AG04449 (cell line): ENCODE measurements at places on chromosomes 11 and 22.

DNA sequence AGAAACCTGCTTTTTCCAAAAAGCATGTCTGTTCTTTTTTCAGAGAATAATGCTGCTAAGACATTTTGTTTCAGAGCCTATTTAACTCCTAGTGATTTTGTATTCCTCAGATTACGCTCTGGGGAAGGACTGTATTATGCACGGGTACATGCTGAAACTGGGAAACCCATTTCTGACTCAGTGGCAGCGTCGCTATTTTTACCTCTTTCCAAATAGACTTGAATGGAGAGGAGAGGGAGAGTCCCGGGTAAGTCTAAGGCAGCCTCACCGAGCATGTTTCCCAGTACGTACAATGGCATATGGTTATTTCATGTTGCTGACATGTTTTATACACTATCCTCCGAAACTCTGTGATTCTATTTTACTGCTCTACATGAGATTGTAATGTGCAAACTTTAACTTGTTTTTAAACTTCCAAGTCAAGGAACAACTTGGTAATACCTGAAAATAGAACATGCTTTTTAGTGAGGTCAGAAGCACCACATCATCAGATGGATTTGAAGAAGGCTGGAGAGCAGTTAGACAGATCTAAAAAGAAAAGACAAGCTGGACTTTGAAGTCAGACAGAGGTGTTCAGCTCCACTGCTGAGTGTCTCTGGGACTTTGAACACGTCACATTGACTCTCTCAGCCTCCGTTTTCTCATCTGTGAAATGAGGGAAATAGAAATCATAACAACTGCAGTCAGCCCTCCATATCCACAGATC lies 23.7 kb upstream of the MYO18B start:
- DNase-seq = no peak

- DNase-seq = no peak
Observed at GRCh38 chr11:59365232-59366018, 6.7 kb downstream of the OR5AN1 start.

GRCh38 chr22:16847271-16847670 lies 22.1 kb upstream of the XKR3 start:
- DNase-seq = no peak

DNA sequence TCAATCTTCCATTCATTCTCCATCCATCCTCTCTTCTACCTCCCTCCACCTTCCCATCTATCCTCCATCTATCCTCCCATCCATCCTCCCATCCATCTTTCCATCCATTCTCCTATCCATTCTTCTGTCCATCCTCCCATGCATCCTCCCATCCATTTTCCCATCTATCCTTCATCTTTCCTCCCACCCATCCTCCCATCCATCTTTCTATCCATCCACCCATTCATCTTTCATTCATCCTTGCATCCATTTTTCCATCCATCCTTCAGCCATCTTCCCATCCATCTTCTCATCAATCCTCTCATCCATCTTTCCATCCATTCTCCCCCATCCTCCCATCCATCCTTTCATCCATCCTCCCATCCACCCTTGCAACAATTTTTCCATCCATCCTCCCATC lies 27.5 kb downstream of the IGLL1 start:
- DNase-seq = no peak

GRCh38 chr11:69074375-69075140 lies 25.8 kb downstream of the TPCN2 start:
- DNase-seq = no peak

GRCh38 chr22:42320443-42321416 lies 50.3 kb upstream of the TCF20 start:
- no peak for DNase-seq

DNA sequence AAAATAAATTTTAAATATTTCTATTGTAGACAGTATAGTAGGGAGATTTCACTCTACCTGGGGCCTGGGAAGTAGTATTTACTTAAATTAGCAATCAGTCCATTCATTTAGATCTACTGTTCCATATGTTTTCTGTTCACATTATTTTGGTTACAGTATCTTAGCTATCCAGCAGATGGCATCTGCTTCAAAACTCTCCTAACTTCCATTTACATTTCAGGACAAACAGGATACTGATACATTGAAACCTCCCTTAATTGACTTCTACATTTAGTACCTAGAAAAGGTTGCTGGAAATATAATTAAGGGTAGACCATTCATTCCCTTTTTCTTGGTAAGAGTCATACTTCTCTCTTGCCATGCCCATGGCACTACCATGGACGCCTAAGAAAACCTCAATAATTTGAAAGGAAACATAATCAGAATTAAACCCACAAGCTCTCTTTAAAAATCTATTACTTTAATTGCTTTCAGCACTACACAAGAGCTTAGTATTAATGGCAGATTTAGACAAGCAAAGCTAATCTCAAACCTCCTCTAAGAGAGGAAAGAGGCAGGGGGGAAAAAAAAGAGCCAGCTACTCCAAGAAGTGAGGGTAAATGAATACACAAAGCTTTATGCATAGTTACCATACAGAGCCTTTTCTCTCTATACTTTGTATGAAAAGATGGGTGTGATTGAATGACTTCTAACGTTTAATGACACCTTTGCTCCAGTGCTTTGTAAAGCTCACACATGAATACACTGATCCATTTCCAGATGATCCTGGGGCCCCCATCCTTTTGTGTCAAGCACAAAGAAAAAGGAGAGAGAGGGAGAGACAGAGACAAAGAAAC lies 131.2 kb upstream of the MTMR2 start:
- no peak for DNase-seq

- no peak for DNase-seq
Observed at GRCh38 chr11:126268361-126268707, 361 bp downstream of the SRPRA start.

- no peak for DNase-seq
Observed at GRCh38 chr11:127628458-127628785, 627.9 kb upstream of the KIRREL3 start.

GRCh38 chr11:45026835-45027234 lies 76.2 kb upstream of the TP53I11 start:
- DNase-seq = no peak

- no peak for DNase-seq
Observed at GRCh38 chr22:24043958-24044357, 32.9 kb downstream of the CABIN1 start.

DNA sequence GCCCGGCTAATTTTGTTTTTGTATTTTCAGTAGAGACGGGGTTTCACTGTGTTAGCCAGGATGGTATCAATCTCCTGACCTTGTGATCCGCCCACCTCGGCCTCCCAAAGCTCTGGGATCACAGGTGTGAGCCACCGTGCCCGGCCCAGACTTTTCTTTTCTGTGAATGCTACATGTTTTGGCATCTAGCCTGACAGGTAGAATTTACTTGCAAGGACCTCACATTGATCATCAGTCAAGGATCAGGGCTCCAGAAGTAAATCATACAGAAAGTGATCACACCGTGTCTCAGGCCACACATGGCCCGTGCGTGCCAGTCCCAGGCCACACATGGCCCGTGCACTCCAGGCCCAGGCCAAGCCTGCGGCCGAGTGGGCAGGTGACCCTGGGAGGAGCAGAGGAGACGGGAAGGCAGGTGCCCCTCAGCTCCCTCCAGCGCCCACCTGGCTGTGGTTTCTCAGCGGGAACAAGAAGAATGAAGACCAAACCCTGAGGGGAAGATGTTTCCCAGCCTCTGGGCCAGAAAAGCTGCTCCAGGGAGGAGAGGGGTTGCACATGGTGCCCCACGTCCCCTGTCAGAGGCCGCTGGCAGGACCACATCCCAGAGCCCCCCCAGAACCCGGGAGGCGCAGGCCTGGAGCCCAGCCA lies 76.2 kb downstream of the BRD1 start:
- no peak for DNase-seq

DNA sequence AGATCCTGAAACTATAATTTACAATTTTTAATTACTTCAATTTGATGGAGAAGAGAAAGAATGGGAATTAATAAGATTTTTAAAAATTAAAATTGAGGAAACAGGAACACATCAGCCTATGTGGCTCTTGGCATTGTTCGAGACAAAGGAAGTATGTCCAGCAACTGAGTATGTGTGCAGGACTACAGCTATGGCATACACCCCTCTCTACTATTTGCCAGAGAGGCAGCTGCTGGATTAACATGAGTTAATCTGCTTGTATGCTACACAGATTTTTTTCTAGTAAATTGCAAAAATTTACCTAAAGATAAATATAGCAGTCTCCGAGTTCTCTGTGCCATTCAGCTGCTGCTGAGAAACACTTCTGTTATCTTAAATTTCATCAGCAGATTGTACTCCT lies 70.6 kb downstream of the PHF21A start:
- no peak for DNase-seq

DNA sequence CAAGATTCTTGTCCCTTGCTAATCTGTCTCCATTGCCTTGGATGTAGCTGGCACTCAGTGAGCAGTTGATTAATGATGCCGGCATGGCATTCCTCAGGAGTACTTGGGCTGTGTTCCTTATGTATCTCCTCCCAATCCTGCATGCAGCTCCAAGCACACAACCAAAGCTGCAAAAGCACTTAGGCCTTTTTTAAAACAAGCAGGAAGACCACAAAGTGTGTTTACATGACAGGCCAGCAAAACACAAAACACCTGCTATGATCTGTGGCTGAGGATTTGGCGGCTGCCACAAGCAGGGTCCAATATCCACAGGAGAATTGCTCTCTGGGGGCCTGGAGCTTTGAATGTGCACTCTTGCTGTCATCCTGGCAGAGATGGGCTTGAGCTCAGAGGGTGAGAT lies 8.9 kb downstream of the ABTB2 start:
- DNase-seq = no peak

DNA sequence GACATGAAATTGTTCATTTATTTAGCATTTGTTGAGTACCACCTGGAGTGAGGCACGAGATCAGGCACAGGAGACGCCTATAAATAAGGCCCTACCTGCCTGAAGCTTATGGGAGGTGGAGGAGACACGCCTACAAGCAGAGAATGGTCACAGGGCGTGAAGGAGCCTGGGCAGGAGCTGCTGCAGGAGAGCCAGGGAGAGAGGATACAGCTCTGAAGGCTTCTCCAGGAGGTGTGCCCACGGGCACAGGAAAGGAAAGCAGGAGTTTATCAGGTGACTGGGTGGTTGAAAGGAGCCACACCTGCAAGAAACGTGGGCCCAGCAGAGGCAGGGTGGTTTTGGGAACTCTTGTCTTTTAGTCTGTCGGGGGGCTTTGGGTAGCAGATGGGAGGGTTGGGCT lies 70.3 kb downstream of the BMAL1 start:
- no peak for DNase-seq

DNA sequence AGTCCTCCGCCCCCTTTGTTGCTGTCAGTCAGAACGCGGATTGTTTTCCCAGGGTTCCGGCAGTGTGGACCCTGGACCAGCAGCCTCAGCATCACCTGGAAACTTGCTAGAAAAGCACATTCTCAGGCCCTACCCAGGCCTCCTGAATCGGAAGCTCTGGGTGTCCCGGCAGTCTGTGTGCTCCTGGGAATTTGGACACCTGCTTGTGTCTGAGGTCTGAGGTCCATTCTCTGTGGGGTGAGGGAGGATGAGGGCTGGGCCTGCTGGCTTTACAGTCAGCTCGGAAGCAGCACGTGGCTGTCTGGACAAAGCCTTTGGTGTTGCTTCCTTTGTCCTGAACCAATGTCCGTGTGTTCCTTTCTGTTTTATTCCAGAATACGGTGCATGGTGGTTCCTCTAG lies 299.7 kb downstream of the TBC1D22A start:
- DNase-seq = no peak

DNA sequence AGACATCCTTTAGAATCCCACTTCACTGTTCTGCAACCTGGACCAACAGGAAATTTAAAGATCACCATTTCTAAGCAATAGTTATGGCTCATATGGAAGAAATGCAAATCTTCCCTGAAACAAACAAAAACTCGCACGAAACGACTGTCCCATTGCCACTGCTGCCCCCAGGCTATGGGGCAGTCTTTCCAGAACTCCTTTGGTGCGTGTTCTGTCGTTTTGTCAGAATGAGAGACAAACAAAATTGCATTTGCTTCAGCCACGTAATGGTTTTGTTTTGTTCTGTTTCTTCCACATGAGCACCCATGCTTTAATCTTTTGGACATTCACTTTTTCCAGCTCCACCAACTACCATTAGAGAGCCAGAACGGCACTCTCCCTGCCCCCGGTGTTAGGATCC lies 10.8 kb upstream of the FBLN1 start:
- DNase-seq = no peak

- DNase-seq = no peak
Observed at GRCh38 chr22:50314455-50315288, 7.2 kb upstream of the PLXNB2 start.

GRCh38 chr11:117239295-117239694 lies 6.8 kb downstream of the RNF214 start:
- peak; percentile 92 for DNase-seq

DNA sequence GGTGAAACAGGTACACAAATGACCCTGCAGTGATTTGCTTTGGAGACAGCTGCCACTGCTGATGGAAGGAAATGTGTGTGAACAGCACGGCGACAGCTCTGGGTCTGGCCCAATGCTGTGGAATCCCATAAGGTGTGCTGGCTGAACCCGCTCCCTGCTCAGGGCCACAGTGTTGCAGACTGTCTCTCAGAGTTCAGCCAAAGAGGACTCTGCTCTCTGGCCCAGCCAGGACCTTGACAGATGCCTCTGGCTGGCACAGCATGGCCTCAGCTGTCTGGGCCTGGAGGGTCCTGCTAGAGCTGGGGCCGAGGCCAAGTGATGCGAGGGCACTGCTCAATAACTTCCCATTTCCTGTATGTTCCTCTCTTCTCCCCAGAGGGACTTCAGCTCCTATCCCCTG lies 5.3 kb upstream of the ABCC8 start:
- no peak for DNase-seq

DNA sequence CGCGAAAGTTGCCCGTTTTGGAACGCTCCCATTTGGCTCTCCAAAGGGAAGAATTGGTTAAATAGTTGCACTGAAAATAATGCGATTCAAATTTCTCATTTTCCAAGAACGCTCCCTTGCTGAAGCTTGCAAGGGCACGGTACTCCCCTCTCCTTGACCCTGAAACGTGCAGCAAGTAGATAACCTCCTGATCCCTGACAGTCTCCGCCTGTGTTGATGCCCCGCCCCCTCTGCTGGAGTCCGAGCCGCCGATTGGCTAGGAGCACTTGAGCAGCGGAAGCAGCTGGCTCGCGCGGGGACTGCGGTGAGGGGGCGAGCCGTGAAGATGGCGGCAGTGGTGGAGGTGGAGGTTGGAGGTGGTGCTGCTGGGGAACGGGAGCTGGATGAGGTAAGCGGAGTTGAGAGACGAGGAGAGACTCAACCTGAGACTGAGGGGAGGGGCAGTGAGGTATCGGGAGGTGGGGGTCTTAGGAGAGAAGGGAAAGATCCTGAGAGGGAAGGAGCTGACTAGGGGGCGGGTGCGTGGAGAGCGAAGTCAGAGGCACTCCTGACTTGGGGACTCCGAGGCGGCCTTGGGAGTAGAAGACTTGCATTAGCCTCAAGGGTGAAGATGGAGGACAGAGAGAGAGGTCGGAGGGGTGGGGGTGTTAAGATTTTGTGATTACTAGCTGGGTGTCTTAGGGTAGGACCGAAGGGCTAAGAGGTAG lies at the start of gene RNF121:
Gene RNF121, plus strand, starts transcription at position 310 of the 707 bp plus-strand sequence. Its CDS starts 16 bp downstream, at position 326.
- DNase-seq = no peak

- no peak for DNase-seq
Observed at GRCh38 chr11:67277231-67277961, 11.1 kb downstream of the GRK2 start.

GRCh38 chr11:123052901-123053721 lies 8.8 kb downstream of the HSPA8 start:
- no peak for DNase-seq
